ENCODE measurements at places on chromosomes 4 and X. TPM values are rescaled to one million over a fixed set of nuclear protein-coding genes. Genes with fewer than 3 reads are reported as not detected.
A peak's percentile ranks its signal among the peaks of the same experiment; 100 is the strongest.

- no peaks in the 10 kb centered on the region for H3K27me3 ChIP-seq
- peaks cover 14% of the 10 kb centered on the region for H3K36me3 ChIP-seq
- peak overlapping the region; percentile 94 for H3K4me3 ChIP-seq
- DNase-seq: peak; percentile 50
- H3K4me1 ChIP-seq: no peaks in the 10 kb centered on the region
- H3K27ac ChIP-seq: peak overlapping the region; percentile 98
Observed at GRCh38 chr4:15479089-15479912, 9.6 kb downstream of the CC2D2A start.

DNA sequence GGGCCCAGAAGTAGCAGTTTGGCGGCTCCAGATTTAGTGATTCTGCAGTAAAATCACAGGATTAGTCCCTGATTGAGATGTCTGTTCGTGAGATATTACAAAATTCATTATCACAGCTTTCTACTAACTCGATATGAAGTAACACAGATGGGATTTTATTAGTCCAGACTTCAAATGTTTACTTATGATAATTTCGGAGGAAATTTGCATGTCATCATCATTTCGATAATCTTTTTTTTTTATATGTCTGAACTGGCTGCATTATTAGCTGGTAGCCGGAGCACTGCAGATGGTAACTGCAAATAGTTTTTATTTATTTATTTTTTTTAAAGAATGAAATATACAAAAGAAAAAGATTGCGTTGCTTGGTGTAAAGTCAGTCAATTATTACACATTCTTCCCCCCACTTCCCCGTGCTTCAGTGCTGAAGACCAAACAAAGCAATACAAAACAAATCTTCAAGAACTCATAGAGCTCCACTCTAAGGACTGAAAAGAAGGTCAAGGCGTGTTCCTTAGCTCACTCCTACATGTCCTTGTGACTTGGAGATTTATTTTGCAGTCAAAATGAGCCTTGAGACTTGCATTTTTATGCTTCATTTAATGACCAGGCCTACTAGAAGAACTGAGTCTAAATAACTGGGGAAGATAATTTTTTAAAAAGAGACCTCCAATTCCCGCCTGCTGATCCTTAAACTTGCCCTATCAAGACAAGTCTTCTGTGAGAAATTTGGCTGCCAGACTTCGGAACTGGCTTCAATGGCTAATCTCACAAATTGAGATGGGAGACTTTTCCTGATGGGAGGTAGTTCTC lies 11.7 kb upstream of the PITX2 start:
- H3K36me3 ChIP-seq: peaks cover 10% of the 10 kb centered on the region
- no peak overlapping the region for H3K27ac ChIP-seq
- H3K27me3 ChIP-seq: no peaks in the 10 kb centered on the region
- DNase-seq: no peak
- H3K4me1 ChIP-seq: no peaks in the 10 kb centered on the region
- no peak overlapping the region for H3K4me3 ChIP-seq

DNA sequence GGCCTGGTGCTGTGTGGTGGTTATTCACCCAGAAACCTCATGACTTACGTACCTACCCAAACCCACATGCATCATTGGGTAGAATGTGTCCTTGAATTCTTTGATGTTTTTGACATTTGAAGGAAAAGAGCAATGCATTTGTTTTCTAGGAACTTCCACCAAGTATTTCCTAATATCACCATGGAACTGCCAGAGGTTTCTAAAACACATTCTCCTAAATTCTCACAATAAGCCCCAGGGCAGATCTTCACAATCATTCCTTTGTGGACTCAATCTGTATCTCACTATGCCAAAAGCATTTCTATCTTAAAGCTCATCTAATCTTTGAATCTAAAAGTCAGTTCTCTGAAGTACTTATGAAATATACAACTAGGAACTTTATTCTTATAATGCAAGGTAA lies 8.3 kb upstream of the ODAM start:
- H3K27me3 ChIP-seq: no peaks in the 10 kb centered on the region
- H3K4me1 ChIP-seq: peaks cover 62% of the 10 kb centered on the region
- H3K36me3 ChIP-seq: peaks cover 20% of the 10 kb centered on the region
- H3K4me3 ChIP-seq: peak overlapping the region; percentile 29
- DNase-seq: no peak

DNA sequence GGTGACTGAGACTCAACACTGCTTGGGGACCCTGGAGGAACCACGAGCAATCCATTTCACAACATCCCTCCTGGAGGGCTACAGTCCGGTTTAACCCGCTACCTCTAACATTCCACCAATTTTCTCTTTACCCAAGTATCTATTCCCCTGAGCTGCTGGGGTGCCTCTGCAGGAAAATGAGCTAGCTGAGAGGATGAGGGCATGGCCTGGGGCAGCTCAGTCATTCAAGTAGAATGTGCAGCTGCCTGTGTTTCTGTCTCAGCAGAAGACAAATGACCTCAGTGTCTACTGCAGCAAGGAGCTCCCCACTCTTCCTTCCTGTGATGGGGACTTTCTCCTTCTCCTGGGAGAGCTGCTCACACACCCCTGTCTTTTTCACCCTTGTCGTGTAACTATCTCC lies 120.8 kb downstream of the ZNF518B start:
- no peaks in the 10 kb centered on the region for H3K36me3 ChIP-seq
- H3K4me3 ChIP-seq: no peak overlapping the region
- H3K4me1 ChIP-seq: no peaks in the 10 kb centered on the region
- DNase-seq: no peak

GRCh38 chr4:56757261-56757746 lies 64.2 kb downstream of the SPINK2 start:
- no peak for DNase-seq
- H3K4me3 ChIP-seq: no peak overlapping the region
- H3K36me3 ChIP-seq: peaks cover 4% of the 10 kb centered on the region
- H3K4me1 ChIP-seq: peaks cover 19% of the 10 kb centered on the region
- no peak overlapping the region for H3K27ac ChIP-seq
- no peaks in the 10 kb centered on the region for H3K27me3 ChIP-seq

The NLGN3 gene
- total RNA-seq: 2.1 TPM

DNA sequence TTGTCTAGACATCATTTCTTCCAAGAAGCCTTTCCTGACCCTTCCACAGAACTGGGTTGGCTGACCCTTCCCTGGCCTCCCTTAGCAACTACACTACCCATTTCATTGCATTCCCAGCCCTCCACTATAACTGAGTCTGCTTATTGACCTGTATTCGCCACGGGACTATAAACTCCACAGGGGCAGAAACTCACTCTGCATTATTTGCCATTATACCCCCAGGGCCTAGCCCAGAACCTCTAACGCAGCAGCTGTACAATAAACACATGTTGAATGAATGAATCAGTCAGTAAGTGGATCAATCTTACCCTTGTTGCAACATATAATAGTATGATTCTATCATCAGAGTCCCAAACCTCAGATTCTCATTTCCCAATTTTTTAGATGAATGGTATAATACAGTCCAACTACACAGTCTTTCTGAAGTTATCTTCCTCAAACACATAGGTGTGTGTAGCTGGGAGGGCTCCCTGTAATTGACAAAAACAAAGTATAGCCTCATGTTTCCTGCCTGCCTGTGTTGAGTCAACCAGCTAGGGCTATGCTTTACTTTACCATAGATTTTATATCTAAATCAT lies 209.3 kb downstream of the CHIC2 start:
- no peak for DNase-seq
- no peak overlapping the region for H3K4me3 ChIP-seq
- no peak overlapping the region for H3K27ac ChIP-seq
- no peaks in the 10 kb centered on the region for H3K36me3 ChIP-seq
- H3K27me3 ChIP-seq: no peaks in the 10 kb centered on the region
- H3K4me1 ChIP-seq: no peaks in the 10 kb centered on the region

- H3K36me3 ChIP-seq: no peaks in the 10 kb centered on the region
- H3K27me3 ChIP-seq: no peaks in the 10 kb centered on the region
- H3K4me3 ChIP-seq: no peak overlapping the region
- no peaks in the 10 kb centered on the region for H3K4me1 ChIP-seq
- no peak overlapping the region for H3K27ac ChIP-seq
Observed at GRCh38 chr4:33302321-33302720, 2582.2 kb downstream of the PCDH7 start.

- no peaks in the 10 kb centered on the region for H3K4me1 ChIP-seq
- no peak overlapping the region for H3K4me3 ChIP-seq
- no peaks in the 10 kb centered on the region for H3K36me3 ChIP-seq
- no peak overlapping the region for H3K27ac ChIP-seq
- no peak for DNase-seq
Observed at GRCh38 chr4:160983035-160983434, 1180.8 kb downstream of the FSTL5 start.

DNA sequence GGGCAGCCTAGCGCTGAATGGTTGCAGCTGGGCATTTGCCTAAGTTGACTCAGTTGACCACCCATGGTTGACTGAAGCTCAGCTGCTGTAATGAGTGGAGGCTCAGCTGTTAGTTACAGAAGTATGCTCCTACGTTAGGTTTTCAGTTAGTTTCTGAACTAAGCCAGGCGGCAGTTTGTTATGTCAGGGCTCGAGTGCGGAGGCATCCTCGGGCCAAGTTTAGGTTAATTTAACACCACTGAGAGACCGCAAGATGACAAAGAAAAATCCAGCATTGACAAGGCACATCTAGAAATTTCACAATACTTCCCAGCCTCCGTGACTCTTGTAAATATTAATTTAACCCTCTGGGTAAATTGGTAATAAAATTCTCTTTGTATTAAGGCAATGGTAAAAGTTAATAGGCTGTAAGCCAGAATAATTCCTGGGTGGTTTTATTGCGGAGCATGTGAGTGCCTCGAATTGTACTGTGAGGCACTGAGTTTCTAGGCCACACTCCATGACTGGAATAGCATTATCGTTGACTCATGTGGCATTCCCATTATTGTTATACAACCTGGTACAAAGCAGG lies 33.1 kb upstream of the CDKN2AIP start:
- peaks cover 30% of the 10 kb centered on the region for H3K36me3 ChIP-seq
- H3K27ac ChIP-seq: peak overlapping the region; percentile 66
- H3K4me1 ChIP-seq: peaks cover 33% of the 10 kb centered on the region
- H3K27me3 ChIP-seq: no peaks in the 10 kb centered on the region
- DNase-seq: peak; percentile 41
- no peak overlapping the region for H3K4me3 ChIP-seq

The POLN gene
- total RNA-seq: 5.2 TPM

The MGAT4D gene
- total RNA-seq: not detected

The RPS6KA6 gene
- 3.8 TPM for total RNA-seq

The GIMD1 gene
- not detected for total RNA-seq

The AWAT2 gene
- not detected for total RNA-seq

DNA sequence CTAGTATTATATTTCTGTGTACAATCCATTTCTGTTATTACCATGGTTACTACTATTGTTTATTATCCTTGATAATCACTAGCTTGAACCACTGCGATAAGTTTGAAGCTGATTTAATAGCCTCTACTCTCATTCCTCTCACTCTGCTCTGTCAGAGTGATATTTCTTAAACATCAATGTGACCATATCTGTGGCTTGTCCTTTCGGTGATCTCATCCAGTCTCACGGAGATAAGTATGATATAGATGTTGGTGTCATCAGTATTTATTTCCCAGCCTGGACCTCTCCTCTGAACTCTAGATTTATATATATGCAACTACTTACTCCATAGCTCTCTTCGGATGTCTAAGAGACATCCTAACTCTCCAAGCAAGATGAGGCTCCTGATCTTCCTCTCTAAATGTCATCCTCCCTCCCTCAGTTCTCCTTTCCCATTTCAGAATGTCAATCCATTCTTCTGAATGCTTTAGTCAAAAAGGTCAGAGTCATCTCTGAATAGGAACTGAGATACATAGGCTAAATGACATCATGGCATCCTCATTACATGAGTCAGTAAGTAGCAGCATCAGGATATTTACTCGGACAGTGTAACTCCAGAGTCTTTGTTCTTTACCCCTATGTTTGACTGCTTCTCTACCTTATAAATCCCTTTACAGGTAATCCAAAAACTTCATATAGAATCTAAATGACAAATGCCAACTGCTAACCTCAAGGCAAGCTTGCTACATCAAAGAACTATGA lies 129.5 kb downstream of the PACRGL start:
- DNase-seq: no peak
- no peaks in the 10 kb centered on the region for H3K36me3 ChIP-seq
- no peaks in the 10 kb centered on the region for H3K27me3 ChIP-seq
- no peak overlapping the region for H3K27ac ChIP-seq
- no peak overlapping the region for H3K4me3 ChIP-seq

DNA sequence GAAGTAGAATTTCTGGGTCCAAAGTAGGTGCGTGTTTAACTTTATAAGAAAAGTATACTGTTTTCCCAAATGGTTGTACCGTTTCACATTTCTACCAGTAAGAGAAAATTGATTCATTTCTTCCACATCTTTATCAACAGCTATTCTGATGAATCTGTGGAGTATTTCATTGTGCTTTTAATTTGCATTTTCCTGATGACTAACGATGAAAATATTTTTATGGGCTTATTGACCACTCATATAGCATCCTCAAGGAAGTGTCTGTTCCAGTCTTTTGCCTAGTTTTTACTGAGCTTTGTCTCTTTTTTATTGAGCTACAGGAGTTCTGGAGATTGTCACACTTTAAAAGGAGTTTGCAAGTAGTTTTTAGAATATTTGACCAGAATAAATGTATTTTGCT lies 92.6 kb downstream of the ASB9 start:
- DNase-seq: no peak
- no peaks in the 10 kb centered on the region for H3K27me3 ChIP-seq

GRCh38 chr4:38313999-38314561 lies 349.9 kb upstream of the KLF3 start:
- DNase-seq: peak; percentile 42
- H3K36me3 ChIP-seq: peaks cover 19% of the 10 kb centered on the region
- peaks cover 72% of the 10 kb centered on the region for H3K4me1 ChIP-seq

Data from Calu3 (cell line).